Central memory CD4-positive, alpha-beta T cell (primary cell): ENCODE measurements at places on chromosomes 7 and 10.
A peak's percentile ranks its signal among the peaks of the same experiment; 100 is the strongest.

DNA sequence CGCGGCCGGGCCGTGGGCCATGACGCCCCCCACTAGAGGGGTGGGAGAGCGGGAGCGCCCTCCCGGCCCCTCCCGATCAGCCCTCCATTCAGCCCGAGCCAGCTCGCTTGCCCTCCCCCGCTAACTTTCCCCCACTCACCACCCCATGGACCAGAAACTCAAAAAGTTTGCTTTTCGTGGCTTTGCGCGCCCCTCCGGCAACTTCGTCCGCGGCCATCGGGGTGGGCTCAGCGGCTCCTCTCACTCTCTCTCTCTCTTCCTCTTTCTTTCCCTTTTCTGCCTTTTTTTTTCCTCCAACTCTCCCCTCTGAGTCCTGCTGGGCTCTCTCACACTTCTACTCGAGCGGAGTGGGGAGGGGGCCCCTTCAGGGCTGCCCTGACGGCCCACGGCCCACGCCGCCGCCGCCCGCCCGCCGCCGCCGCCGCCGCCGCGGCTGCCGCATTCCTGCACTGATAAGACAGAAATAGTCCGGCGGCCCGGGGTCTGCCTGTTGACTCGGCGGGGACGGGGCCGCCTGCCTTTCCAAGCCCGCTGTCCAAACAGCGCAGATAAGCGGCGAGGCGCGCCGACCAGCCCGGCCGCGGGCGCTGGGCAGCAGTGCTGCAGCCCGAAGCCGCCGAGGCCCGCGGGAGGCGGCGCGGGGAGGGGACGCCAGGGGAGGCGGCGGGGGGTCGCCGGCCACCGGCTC is at the start of gene SMARCD3:
Gene SMARCD3, minus strand, starts transcription at position 349 of the 688 bp plus-strand sequence. Its CDS starts 132 bp downstream, at position 217.
- DNase-seq: no peak

DNA sequence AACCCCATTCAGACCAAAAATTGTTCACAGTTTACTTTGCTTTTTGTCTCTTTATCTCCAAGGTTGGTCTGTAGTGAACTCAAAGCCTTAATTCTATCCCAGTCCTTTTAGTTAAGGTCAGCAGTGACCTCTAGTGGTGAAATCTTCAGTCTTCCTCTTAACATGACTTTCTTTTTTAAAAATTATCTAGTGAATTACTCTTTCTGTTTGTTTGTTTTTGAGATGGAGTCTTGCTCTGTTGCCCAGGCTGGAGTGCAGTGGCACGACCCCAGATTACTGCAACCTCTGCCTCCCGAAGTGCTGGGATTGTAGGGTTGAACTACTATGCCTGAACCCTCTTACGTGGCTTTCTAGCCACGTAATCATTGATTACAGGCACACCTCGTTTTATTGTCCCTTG is 25.0 kb downstream of the ZNF487 start:
- peak; percentile 68 for DNase-seq

- no peak for DNase-seq
Observed at GRCh38 chr10:80540981-80541750, 3.5 kb downstream of the SH2D4B start.

DNA sequence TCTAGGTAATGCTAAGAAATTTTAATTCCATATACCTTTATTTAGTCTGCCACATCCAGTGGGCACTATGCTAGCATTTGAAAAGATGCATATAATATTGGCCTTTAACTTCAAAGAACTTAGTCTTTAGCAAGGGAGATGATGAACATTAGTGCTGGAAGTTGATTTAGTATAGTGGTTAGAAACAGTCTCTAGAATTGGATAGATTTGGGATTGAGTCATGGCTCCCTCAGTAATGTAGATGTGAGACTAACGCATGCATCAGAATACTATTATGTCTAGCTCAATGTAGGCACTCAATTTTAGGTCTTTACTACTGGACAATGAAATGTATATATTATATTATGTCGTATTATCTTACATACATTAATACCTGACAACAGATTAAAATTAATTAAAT is 5.8 kb downstream of the DKK1 start:
- DNase-seq: no peak

DNA sequence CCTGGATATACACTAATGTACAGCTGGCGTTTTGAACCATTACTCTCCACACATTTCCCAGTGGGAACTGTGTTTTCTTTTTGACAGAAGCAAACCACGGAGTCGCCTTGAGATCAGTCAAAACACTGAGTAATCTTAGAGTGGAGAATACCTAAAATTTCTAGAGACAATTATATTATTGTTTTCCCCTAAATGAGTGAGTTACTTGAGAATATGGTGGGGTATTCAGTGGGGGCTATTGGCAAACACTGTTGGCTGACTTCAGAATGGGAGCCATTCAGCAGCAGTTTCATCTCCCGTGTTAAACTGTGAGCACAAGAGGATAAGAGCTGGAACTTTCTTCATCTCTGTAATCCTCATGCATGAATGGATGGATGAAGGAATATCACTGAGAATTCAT is 6.2 kb downstream of the IL2RA start:
- no peak for DNase-seq

DNA sequence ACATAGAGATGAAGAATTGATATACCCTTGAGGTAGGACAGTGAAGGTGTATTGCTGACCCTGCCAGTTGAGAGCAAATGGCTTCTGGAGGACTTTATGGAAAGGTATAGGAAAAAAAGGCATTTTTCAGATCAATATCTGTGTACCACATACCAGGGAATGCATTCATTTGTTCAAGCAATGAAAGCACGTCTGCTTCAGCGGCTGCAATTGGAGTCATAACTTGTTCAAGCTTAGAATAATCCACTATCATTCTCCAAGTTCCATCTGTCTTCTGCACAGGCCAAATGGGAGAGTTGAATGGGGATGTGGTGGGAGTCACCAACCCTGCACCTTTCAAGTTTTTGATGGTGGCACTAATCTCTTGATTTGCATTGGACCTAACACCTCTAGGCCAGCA is 249.6 kb upstream of the PTER start:
- DNase-seq: no peak

DNA sequence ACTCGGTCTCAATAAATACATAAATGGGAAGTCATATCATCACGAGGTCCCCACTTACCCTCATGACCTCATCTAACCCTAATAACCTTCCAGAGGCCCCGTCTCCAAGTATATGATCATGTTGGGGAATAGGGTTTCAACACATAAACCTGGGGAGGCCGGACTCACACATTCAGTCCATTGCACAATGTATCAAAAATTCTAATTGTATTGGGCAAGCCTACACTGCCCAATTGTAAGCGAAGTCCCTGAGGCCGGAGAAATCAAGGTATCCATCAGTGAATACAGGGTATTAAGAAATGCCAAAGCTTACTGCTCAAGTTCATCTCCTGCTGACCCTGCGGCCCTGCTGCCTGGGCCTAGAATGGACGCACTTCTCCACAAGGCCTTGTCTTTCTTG is 69.6 kb downstream of the PARP12 start:
- DNase-seq: no peak

- no peak for DNase-seq
Observed at GRCh38 chr7:114243646-114244045, 171.0 kb upstream of the FOXP2 start.

GRCh38 chr10:49534670-49535381 is 4.1 kb downstream of the ERCC6 start:
- no peak for DNase-seq

- no peak for DNase-seq
Observed at GRCh38 chr7:50587737-50588136, 22.5 kb upstream of the DDC start.

GRCh38 chr10:129660569-129660968 is 193.5 kb downstream of the MGMT start:
- DNase-seq: no peak

DNA sequence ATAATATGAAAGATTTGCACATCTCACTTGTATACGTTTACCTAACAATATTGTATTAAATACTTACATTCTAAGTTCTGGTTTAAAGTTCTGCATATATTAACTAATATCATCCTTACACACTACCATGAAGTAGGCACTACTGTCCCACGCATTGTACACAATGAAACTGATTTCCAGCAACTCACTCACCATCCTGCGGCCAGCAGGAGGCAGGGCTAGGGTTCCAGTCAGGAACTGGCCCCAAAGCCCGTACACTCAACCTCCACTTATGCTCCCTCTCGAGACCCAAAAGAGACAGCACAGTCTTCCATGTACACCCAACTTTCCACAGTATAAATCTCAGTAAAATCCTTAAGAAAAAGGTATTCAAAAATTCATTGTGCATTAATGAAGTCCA is 41.4 kb downstream of the GRID1 start:
- no peak for DNase-seq

DNA sequence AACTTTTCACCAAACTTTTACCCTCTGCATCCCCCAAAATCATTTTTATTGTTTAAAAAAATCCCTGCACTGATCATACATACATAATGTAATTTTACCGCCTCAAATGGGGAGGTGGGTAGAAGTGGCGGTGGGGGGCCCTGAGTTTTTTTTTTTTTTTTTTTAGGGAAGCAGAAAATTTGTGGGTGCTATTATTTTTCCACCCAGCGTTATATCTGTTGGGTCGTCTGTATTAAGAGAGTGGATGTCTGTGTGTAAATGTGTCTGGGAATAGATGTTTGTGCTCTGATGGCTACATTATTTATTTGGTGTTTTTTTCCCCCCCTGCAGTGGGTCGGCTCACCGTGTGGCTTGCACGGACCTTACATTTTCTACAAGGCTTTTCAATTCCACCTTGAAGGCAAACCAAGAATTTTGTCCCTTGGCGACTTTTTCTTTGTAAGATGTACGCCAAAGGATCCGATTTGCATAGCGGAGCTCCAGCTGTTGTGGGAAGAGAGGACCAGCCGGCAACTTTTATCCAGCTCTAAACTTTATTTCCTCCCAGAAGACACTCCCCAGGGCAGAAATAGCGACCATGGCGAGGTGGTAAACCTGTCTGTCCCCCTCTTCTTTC is 438 bp downstream of the ARID5B start:
- no peak for DNase-seq

- no peak for DNase-seq
Observed at GRCh38 chr10:42874713-42875387, 92.3 kb downstream of the BMS1 start.

GRCh38 chr10:102593074-102593803 is 51.0 kb upstream of the TRIM8 start:
- DNase-seq: no peak

GRCh38 chr7:93757426-93757825 is 133.1 kb downstream of the TFPI2 start:
- no peak for DNase-seq

- no peak for DNase-seq
Observed at GRCh38 chr7:39757604-39758003, 134.2 kb downstream of the RALA start.

- DNase-seq: no peak
Observed at GRCh38 chr7:70470746-70471145, 661.2 kb upstream of the GALNT17 start.

GRCh38 chr7:102306916-102307677 is 20.4 kb downstream of the SH2B2 start:
- DNase-seq: no peak

DNA sequence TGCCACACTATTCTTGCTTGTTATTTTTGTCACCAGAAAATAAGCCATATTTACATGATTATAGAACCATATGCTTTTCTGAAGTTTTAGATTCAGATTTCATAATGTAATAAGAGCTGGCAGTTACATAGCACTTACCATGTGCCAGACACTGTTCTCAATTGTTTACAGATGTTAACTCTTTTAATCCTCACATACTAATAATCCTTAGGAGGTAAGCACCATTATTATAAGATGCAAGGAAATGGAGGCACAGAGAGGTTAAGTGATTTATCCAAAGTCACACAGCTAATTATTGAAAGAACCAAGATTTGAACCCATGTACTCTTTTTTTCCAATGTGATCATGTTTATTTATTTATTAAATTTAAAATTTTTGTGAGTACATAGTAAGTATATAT is 57.2 kb downstream of the CREB5 start:
- no peak for DNase-seq
